ENCODE measurements at places on chromosomes 6 and 20.
A peak's percentile ranks its signal among the peaks of the same experiment; 100 is the strongest.

DNA sequence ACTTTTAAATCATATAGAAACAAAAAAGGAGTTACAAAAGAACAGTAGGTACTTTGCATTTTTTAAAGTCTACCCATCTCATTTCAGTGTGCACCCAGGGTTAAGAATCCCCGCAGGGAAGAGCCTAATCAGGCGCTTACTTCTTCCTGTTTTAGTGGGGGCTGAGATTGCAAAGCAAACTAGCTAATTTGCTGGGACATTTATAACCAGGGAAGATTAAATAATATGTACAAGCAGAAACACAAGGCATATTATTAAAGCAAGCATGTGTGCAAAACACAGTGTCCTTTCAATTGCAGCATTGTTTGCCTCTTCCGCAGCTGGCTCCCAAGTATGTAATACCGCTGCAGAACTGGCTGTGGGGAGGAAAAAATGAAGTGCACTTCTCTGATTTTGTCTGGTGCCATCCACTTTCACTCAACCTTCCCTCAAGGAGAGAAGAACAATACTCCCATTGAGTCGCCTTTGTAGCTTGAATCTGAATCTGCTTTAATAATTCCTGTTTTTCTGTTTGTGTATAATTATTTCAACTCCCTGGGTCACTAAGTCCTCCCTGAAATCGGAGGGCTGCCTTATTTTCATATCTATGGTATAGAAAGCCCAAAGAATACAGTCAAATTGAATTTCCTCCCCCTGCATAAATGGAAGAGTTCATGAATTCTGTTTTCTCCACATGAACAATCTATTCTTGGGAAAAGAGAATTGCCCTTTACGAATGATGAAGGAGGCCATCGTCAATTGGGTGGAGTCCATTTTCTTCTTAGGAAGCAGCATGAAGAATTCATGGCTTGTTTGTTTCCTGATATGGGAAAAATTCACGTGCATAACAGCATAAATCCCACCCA lies 23.3 kb upstream of the BCAS1 start:
- no peak for DNase-seq

GRCh38 chr6:97040355-97040860 lies 115.9 kb downstream of the KLHL32 start:
- DNase-seq: no peak

GRCh38 chr20:37703035-37703845 lies 9.4 kb downstream of the CTNNBL1 start:
- DNase-seq: no peak

GRCh38 chr6:111871207-111871606 lies 2.0 kb downstream of the FYN start:
- DNase-seq: peak; percentile 10

DNA sequence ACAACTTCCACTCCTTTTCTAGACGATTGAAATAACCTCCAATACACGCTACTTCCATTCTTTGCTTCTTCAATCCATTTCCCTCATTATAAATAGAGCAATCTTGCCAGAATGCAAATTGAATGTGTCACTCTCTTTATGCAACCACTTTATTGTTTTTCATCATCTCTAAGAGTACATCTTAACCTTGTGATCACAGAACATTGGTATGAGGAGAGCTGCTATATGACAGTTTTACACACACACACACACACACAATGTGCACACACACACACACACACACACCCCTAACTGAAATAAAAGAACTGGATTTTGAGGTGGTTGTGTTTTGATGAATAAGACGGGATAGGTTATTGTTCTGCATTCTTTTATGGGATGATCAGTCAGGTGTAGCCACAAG lies 187.0 kb downstream of the HDGFL1 start:
- no peak for DNase-seq

GRCh38 chr6:152018876-152019275 lies 211.4 kb downstream of the ESR1 start:
- no peak for DNase-seq

GRCh38 chr6:36506611-36507010 lies 40.7 kb downstream of the STK38 start:
- no peak for DNase-seq

DNA sequence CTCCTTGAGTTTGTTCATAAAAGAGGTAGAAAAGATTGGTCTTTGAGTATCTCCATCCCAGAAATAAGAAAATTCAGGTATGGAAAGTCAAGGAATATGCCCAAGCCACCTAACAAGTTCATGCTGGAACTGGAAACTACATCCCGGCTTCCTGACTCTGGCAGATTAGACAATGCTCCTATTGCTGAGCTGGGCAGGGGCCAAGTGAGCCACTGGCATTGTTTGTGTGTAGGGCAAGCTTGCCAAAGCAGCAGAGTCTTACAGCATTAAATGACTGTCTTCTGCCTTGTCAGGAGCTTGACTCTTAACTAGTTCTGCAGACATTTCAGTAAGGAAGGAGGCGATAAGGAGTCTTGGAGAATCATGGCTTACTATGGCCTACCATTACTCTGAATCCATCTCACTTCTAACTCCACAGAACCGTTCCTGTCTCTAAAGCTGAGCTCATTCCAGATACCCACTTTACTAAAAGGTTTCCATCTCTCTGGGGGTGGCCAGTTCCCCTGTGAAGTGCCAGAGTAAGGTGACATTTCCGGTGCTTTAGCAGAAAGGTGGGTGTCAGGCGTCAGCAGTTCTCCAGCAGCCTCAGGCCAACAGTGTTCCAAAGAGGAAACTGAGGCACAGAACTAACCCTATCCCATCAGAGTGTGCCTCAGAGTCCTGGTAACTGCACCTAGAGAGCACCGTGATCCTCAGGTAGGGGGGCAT lies 30.1 kb downstream of the PRDM1 start:
- no peak for DNase-seq

GRCh38 chr6:54135665-54136369 lies 24.6 kb downstream of the MLIP start:
- peak; percentile 5 for DNase-seq

- DNase-seq: no peak
Observed at GRCh38 chr6:475314-475713, 83.8 kb downstream of the IRF4 start.

- DNase-seq: no peak
Observed at GRCh38 chr6:169287675-169288074, 34.0 kb upstream of the THBS2 start.

DNA sequence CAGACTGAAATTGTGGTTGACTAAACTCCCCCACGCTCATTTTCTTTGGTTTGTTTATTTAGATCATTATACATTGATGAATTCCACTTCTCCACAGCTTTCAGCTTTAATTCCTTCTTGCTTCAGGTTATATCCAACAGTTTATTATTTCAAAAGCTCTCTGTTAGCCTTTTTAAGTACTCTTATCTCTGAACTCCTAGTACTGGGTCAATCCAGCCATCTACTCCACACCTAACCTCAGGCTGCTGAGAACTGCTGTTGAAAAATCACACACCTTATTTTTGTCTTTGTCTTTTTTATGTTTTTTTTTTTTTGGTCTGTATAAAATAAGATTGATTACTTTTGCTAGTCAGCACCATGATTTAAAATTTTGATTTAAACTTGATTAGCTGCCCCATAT lies 32.9 kb downstream of the FLRT3 start:
- no peak for DNase-seq

DNA sequence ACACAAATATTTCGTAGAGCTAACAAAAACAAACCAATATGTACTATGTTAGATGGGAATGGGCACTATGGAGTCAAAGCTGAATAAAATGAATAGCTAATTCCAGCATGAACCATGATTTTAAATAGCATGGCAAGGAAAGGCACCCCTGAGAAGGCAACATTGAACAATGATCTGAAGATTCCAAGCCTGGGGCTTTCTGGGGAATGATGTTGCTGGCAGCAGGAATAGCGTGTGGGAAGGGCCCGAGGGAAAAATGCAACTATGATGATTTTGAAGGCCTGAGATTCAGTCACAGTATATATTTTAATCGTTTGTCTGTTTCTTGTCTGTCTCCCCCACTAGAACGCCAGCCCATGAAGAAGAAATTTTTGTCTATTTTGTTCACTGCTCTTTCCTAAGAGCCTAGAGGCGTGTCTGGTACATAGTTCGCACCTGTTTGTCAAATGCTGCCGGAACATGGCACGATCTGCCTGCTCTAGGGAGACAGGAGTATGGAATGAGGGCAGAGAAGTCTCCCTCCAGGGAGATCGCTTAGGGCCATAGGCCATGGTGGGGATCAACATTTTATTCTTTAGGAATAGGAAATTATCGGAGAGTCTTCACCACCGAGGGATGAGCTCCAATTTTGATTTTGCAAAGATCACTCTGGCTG lies 84.8 kb upstream of the EYA2 start:
- DNase-seq: no peak

DNA sequence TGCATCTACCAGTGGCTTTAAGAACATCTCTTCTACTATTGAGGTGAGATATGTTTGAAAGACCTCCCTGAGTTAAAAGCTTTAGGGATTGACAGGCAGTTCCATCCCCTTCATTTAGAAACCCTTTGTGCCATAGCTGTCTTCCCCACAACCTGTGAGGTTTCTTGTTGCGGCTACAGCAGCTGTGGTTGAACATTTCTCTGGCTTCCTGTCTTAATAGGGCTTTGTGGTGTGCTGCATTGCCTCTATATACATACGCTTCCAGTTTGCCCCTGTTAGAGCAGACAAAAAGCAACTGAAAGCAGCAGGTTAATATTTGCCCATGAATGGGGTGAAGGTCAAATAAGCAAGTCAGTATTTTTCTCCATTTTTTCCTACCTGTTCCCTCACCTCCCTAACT lies 210.2 kb downstream of the TMEM200A start:
- no peak for DNase-seq

DNA sequence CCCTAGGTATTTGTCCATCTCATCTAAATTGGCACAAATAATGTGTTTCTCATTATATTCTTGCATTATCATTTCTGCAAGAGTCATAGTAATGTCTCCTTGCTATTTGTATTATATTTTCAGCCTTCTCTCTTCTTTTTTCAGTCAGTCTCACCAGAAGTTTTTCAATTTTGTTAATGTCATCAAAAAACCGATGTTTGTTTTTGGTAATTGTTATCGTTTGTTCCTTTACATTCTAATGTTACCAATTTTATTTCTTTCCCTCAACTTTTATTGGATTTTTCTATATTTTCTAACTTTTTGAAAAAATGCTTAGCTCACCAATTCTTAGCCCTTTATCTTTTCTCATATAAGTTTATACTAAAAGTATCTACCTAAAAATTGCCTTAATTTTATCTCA lies 82.2 kb upstream of the NRSN1 start:
- no peak for DNase-seq

GRCh38 chr6:143691900-143692636 lies 14.3 kb downstream of the PHACTR2 start:
- no peak for DNase-seq

DNA sequence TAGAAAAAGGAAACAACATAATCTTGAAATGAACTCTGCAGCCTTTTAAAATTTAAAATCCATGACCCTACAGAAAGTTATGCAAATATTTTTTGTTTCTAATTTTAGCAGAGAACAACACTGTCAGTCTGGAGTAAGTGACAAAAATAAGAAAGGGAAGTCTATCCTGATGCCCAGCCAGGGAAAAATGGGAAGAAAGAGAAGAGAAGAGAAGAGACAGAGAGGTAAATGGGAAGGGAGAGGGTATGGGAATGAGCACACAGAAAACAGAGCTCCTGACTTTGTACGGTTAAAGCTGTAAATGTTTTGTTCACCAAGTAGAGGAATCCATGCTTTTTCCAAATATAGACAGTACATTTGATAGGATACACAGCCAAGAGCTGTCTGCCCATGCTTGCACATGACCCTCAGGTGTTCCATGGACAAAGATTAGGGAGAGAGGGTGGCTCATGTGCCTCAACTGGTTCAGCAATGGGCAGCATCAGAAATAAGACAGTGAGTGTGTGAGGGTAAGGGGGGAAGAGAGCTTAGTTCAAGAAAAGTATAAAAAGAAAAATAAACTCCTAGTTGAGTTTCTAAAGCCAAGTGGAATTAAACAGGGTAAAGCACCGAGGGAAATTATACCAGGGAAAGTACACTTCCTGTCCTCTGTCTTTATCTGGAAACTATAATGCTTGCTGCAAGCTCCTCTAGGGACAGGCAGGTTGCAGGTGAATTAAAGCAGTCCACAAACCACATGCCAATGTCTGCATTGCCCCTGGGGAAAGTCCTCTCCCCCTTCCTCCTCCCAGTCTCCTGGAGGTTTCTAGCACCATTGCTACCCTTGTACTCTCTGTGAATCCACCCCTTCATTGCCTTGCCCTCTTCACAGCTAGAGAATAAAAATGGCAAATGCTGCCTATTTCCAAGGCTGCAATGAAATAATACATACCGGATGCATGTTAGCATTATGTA lies 30.0 kb downstream of the MAP3K5 start:
- no peak for DNase-seq

DNA sequence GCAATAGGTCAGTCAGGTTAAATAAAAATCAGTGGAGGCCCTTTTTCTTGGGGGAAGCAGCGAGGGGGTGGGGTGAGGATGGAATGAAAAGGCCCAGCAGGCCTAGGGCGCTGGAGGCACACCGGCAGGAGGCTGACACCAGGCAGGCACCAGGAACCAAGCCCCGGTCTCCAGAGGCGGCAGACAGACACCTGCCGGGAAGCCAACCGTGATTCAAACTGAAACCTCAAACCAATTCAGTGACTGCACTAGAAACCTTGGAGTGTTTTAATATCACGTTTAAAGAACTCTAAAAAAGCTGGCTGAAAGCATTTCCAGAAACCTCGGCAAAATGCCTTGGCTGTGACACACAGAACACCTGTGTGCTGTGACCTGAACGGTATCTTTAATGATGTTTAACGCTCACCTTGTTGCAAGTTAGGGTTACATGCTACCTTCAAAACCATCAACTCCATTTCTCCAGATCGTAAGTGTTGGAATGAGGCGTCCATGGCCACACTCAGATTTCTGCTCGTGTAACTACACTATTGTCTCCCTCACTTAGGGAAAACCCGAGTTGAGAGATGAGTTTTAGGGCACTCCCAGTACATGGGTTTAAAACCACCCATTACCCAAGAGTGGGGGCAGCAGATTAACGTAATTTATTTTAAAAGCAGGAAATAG lies 27.2 kb downstream of the DIDO1 start:
- no peak for DNase-seq

GRCh38 chr6:5173810-5174209 lies 86.9 kb downstream of the LYRM4 start:
- DNase-seq: no peak

- no peak for DNase-seq
Observed at GRCh38 chr6:96852605-96853004, 15.3 kb upstream of the GPR63 start.

DNA sequence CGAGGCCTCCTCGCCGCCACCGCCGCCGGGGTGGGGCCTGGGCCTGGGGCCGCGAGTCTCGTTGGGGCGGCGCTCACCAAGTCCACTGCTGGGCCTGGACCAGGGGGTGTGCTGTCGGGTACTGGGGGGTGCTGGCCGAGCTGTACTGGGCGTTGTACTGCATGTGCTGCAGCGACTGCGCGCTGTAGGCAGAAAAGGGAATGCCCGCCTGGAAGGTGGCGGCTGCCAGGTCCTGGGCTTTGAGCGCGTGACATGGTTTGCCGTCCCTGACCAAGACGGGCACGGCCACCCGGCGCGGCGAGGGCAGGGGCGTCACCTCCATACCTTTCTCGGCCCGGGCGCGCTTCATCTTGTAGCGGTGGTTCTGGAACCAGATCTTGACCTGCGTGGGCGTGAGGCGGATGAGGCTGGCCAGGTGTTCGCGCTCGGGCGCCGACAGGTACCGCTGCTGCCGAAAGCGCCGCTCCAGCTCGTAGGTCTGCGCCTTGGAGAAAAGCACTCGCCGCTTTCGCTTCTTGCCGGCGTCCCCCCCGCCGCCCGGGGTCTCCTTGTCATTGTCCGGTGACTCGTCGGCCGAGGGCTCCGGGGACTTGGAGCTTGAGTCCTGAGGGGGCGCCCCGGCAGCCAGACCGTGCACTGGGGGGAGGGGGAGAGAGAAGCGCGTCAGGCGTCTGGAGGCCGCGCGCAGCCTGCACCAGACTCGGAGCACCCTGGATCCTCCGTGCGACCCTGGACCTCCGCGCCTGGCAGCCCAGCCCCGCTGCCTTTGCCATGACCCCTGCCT lies 1.8 kb downstream of the NKX2-2 start:
- no peak for DNase-seq

Data from ELR (cell line).